Cortex of kidney (tissue), 1 donor: ENCODE measurements at places on chromosomes 11 and 22.

- no peak for DNase-seq
Observed at GRCh38 chr11:65424205-65425104, 1.9 kb downstream of the NEAT1 start.

- no peak for DNase-seq
Observed at GRCh38 chr11:9263840-9264315, 1.3 kb downstream of the DENND5A start.

DNA sequence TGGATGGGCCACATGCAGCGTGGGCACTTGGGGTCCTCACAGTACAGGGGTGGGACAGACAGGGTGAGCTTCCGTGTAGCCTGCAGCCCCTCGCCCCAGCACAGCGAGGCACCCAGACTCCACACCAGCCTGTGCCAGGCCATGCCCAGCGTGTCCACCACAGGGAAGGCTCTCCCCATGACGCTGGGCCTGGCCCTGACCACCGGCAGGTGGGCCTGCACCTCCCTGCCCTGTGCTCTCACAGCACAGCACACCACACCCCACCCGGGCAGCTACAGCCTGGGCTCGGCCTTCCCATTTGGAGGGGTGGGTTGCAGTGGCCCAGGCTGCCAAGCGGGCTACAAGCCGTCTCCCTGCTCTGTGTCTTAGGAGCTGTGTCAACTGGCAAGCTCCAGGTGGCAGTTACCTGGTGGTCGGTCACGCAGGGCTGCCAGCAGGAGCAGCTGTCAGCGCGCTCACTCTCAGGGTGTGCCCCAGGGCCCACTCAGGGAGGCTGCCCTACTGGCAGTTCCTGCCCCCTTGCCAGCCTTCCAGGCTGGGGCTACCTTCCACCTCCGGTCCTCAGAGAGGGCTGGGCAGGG is 4.6 kb downstream of the MOB2 start:
- no peak for DNase-seq

- DNase-seq: no peak
Observed at GRCh38 chr22:44398856-44399837, 86.4 kb upstream of the SHISAL1 start.

- no peak for DNase-seq
Observed at GRCh38 chr22:36413022-36413775, 25.4 kb upstream of the MYH9 start.

DNA sequence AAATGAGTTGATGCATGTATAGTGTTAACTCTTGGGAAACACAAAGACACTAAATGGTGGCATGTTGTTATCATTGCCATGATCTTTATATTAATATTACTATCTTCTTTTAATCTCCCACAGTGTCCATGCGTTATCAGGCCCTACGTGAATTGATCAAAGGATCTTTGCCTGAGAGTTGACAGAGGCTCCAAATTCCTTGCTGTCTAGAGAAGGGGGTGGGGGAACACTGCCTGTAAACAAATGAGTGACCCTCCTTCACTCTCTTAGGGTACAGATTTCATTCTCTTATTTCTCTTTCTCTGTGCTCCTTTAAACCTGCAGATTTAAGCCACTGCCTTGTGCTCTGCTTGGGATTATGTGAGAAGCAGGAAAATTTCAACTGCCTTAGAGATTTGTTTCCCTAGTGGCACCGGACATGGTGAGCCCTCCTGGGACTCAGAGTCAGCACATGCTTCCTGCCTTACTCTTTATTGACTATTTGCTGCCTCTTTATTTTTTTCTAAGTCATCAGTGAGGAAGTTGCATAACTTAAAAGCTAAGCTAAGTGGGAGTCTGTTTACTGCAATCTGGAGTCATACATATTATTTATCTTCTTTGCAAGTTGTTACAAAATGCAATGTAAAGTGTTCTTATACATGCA is 122.9 kb downstream of the MAML2 start:
- no peak for DNase-seq

GRCh38 chr11:13294178-13294577 is 16.6 kb downstream of the BMAL1 start:
- DNase-seq: no peak
